HS-27A (cell line): ENCODE measurements at places on chromosomes 2 and 18.
A peak's percentile ranks its signal among the peaks of the same experiment; 100 is the strongest.

- DNase-seq: no peak
These were observed 3.8 kb downstream of the DDX1 start for GRCh38 chr2:15595342-15595905.

DNA sequence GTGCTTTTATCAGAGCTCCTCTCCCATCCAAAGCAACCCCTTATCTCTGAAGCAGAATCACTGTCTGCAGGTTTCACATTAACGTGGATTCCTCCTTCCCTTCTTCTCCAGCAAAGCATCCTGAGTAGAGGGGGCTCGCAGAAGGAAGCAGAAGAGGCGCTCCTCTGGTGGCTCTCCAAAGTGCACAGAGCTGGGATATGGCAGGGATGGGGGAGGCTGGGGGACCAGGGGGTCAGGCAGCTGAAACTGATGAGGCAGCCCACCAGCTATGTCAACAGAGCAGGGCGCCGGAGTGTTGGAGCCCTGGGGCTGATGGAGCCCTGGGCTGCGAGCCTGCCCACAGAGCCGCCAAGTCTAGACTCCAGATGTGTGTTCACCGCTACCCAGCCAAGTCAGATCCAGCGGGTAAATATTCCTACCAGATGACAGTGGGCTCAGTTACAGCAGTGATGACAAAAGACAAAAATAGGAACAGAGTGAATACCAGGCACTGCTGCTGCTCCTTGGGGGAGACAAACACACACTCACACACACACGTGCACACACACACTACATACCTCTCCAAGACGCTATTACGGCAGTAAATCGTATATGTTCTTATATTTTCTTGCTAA, 678.3 kb upstream of the ID2 start:
- no peak for DNase-seq

- DNase-seq: no peak
These were observed 24.4 kb upstream of the MAL start for GRCh38 chr2:95001051-95001562.

GRCh38 chr18:52150050-52150449, 189.9 kb upstream of the DCC start:
- no peak for DNase-seq

GRCh38 chr2:180890781-180891180, 89.6 kb upstream of the UBE2E3 start:
- no peak for DNase-seq

- DNase-seq: no peak
These were observed 3.1 kb downstream of the STK39 start for GRCh38 chr2:168244318-168244717.

- no peak for DNase-seq
These were observed 99.4 kb downstream of the SLC39A10 start for GRCh38 chr2:195756218-195756942.

DNA sequence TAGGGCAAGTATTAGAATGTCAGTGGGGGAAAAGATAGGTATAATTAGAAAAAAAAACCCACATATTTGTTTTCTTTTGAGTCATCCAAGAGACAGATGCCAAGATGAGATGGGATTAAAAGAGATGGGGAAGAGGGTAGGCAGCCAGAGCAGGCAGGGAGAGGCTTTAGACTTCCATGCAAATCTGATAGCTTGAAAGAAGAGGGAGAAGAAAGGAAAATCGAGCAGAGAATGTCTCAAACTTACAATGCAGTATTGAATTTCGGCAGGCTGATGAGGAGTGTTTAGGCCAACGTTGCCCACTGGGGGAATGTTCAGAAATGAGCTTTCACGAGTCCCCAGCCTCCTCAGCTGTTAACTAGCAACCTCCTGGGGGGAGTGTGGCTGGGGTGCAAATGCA, 91.3 kb downstream of the SPATS2L start:
- DNase-seq: peak; percentile 49

- no peak for DNase-seq
These were observed 117.5 kb downstream of the ATP9B start for GRCh38 chr18:79186649-79187048.

- no peak for DNase-seq
These were observed 32.1 kb downstream of the PDIA6 start for GRCh38 chr2:10780491-10780820.

DNA sequence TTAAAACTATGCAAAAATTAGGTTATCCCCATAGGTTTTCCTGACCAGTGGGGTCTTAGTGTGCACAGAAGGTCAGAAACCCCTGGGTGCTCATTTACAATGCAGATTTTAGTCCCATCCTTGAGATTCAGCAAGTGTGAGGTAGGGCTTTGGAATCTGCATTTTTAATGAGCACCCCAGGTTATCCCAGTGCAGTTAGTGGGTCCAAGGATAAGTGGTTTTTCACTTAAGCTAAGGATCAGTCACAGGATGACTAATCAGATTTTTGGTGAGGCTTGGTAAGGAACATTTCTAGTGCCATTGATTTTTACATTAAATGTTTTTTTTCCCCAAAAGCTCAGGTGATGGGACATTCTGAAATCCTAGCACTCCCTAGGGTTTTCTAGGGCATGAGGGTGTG, 50.7 kb upstream of the MGAT5 start:
- DNase-seq: no peak

GRCh38 chr2:108145557-108146326, 94.0 kb upstream of the SULT1C3 start:
- no peak for DNase-seq

DNA sequence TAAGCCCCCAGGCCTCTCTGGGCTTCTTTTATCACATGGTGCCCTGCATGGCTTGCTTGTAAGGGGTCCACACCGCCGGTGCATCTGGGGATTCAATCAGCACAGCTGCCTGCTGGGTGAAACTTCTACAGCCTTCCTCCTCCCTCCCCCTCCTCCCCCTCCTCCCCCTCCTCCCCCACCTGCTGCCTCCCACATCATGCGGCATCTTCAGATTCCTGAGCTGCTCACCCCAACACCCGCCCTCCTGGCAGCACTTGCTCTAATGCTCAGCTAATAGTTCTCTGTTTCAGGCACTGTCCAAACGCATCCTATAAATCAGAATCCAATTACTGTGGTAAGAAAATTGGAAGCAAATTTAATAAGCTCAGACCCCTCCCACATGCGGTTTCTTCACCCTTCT, 150.7 kb downstream of the GALNT14 start:
- no peak for DNase-seq

GRCh38 chr18:45342166-45342565, 273.1 kb upstream of the SLC14A2 start:
- no peak for DNase-seq

DNA sequence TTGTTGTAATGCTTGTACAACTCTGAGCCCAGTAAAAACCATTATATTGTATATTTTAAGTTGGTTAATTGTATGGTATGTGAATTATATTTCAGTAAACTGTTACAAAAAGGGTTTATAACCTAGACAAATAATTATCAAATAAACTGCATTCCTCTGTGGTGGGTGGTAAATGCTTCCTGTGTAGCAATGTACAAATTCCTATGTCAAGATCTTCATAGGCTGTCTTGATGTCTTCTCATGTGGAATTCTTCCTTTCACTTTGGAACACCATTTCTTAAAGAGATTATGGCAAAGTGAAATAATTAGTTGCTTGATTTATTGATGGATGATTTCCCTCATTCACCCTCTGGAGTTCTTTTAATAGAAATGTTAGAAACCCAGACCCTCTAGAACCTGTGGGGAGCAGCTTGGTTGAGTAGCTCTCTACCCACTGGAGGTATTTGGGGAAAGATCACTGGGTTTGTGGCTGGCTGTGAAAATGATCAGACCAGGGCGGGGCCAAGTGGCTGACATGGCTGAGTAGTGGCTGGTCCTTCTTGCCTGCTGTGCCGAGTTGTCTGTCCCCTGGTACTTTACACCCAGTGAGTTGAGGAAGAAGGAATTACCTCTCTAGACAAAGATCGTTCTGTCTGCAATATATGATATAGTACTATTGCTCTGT, 22.4 kb upstream of the MGAT5 start:
- DNase-seq: no peak

- DNase-seq: no peak
These were observed 88.0 kb downstream of the CDC42EP3 start for GRCh38 chr2:37583402-37583801.

GRCh38 chr2:235505181-235505741, 11.4 kb downstream of the AGAP1 start:
- DNase-seq: no peak

- DNase-seq: no peak
These were observed 60.4 kb downstream of the FAM117B start for GRCh38 chr2:202695166-202695565.

DNA sequence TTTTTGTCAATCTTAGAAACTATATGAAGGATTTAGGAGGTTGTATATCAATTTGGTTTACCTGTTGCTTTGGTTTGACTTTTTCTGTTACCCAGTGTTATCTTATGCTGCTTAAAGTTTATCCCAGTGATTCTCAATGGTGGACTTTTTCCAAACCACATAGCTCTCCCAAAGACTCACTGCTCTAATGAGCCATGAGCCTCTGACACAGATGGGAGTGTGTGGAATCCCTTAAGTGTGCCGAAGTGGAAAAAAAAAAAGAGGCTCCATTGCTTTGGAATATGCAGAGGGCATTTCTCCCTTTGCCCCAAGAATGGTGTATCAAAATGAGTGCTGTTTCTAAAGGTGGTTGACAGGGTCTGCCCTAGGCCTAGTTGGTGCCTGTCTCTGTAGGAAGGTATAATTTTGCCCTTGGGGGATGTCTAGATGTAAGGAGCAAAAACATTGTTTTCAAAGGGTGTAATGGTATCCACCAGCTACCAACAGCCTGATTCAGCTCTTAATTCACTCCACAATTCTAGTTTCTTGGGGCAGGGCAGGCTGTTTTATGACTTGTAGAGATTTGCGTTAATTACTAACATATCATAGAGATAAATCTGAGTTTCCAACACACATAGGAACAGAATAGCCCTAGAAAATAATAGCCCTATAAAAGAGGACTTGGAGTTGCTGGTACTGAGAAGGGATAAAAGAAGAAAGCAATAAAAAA, 64.3 kb upstream of the CYP26B1 start:
- no peak for DNase-seq

GRCh38 chr18:37481072-37481471, 84.5 kb downstream of the CELF4 start:
- no peak for DNase-seq

- DNase-seq: no peak
These were observed 1301.4 kb upstream of the PIK3C3 start for GRCh38 chr18:40653682-40654081.

GRCh38 chr2:217941886-217942728, 60.7 kb downstream of the TNS1 start:
- DNase-seq: no peak

DNA sequence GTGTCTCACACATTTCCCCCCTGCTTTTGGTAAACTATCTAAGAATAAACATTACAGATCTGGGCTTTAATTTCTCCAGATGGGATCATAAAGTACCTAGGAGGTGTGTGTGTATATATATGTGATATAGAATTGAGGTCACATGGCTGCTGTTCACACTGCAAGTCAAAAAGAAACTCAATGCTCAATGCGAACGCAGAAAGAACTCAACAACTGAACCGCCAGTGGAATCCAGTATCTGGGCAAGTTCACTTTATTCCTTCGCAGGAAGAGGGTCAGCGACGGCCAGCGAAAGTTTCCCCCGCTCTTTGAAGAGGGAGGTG, 17.7 kb downstream of the POU3F3 start:
- no peak for DNase-seq

DNA sequence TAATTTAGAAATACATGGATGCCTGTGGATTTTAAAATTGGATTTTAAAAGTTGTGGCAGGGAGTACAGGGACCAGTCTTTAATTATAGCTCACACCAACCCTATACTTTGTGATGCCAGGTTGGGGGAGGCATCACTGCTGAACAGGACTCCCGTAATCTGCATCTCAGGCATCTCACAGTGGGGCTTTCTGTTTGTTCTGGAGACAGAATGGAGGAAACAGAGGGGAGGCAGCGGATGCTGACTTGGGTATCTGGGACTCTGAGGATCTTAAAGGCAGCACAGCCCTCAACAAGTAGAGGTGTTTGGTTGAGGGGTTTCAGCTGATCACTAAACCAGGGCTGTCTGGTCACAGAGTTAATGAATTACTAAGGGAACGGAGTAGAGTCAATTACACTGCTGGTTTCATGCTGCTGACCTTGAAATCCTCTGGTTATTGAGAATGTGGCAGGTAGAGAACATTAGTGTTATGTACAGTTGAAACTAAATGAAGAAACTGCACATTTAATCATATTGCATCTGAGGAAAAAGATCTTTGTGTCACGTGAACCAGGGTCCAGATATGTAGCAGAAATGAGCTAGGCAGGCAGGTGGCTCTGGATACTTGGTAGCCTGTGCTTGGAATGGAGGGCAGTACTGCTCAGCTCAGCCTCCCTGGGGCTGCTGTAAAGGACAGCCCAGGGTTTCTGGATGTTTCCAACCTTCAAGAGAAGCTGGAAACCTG, 40.3 kb downstream of the FHOD3 start:
- no peak for DNase-seq

DNA sequence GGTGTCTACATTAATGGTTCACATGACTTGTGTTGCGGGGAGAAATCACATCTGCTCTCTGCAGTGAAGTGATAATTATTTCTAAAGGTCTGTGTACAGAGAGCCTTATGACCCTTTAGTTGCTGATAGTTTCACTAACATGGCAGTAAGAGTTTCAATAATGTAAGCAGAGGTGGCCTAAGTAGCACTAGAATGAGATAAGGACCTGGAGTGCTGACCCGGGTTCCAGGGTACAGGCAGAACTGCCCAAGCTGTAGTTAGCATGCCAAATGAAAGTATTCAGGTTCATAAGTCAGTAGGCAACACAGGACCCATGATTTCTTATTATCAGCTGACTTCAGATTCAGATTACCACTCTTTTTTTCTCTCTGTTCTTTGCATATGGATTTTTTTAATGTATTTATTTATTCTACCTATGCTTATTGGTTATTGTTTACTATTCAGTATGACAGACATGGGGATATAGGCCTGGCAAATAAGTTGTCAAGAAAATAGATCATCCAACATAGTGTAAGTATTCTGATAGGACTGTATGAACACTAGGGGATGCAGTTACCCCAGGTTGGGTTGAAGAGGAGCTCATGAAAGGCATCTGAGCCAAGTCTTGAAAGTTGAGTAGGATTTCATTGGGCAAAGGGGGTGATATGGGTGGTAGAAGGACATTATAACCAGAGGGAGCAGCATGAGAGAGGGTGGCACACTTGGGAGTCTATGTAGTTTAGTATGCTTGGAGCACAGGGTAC, 105.2 kb downstream of the CCDC85A start:
- DNase-seq: no peak

- DNase-seq: no peak
These were observed 26.3 kb upstream of the CASP8 start for GRCh38 chr2:201233812-201234662.

DNA sequence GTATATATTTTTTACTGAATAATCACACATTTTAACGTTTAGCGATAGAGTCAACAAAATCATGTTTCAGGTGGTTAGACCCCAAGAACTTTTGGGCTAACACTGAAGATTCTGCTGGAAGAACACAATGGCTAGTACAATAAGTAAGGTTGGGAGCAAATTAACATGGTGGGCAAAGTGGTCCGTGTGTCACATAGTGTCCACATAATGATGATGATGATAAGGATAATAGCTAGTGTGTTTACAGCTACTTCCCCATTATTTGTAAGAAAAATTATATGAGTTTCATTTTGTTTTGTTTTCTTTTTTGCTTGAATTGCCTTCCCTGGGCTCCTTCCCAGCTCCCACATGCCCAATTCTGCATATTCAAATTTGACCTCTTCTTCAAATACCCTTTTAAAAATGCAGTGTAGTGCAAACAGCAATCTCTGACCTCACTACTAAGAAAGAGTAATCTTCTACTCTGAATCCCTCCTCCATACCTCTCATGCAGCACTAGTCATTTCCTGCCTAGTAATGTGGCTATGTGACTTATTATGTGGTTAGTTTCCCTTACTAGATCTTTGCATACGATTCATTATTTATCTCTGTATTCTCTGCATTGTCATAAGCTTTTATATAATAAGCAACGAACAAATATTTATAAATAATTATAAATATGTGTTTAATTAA, 16.9 kb upstream of the VPS54 start:
- DNase-seq: no peak
